ENCODE measurements at places on chromosomes 16 and 17.

GRCh38 chr17:45908935-45909334, 14.6 kb downstream of the MAPT start:
- DNase-seq = no peak

- DNase-seq = no peak
Observed at GRCh38 chr16:83830769-83831455, 23.1 kb downstream of the HSBP1 start.

DNA sequence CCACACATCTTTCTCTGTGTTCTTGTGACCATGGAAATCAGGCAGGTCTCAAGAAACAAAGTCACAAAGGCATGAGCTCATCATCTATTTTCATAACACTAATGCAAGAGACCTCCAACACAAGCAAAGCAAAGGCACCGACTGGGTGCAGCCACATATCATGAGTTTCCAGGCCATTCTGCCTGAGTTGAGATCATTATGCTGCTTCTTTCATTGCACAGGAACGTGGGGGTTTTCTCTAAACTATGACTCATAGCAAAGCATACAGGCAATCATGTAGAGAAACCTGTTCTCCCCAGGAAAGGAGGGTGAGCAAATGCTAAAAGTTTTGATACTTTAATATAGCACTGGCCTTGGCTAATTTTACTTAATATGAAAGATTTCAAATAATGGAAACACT, 60.7 kb downstream of the GRIN2A start:
- no peak for DNase-seq

- DNase-seq = no peak
Observed at GRCh38 chr16:4172070-4172469, 55.8 kb upstream of the ADCY9 start.

DNA sequence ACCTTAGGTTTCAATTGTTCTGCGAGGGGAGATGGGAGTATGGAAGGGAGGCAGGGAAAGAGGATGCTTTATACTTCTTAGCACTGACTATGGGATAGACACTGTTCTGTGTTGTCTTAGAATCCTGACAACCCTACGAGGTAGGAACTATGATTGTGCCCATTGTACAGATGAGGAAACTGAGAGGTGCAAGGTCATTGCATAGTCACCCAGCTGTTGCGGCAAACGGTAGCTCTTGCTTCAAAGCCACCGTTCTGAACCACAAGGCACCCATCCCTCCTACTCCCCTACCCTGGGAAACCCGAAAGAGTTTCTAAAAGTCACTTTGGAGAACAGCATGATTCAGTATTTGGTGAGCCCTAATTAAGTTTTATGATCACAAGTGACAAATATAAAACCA, 7.5 kb downstream of the CCDC40 start:
- DNase-seq = no peak

GRCh38 chr17:81342269-81343070, 47.4 kb upstream of the SLC38A10 start:
- DNase-seq = no peak

Data from occipital lobe (tissue), 3 donors.